ENCODE measurements at places on chromosomes 3 and 15.

DNA sequence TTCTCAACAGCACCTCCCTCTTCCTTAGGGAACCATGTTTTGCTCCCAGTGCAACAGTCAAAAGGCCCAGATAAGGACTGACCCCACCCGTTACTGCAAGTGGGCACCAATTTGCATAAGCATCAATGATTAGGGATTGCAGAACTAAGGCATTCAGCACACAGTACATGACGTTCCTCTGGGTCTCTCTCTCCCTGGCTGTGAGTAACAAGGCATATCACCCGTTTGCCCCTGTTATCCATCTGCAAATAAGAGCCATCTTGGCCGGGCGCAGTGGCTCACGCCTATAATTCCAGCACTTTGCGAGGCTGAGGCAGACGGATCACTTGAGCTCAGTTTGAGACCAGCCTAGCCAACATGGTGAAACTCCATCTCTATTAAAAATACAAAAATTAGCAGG lies 18.8 kb downstream of the MAGI1 start:
- no peak for DNase-seq

DNA sequence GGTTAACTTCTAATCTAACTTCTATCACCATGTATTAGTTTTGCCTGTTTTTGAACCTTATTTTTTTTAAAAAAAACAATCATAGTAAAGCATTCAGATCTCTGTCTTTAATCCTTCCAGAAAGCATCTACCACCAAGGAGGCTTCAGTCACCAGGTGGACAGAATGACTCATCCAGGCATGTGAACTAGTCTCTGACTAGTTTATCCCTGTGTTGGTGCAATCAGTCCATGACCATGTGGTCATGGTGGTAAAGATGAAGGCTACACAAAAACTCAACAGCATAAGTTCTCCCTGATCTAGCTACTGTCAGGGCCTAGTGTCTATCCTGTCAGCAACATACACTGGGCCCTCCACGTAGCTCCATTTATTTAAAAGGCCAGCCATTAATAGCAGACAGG lies 750.6 kb downstream of the AGBL1 start:
- no peak for DNase-seq

DNA sequence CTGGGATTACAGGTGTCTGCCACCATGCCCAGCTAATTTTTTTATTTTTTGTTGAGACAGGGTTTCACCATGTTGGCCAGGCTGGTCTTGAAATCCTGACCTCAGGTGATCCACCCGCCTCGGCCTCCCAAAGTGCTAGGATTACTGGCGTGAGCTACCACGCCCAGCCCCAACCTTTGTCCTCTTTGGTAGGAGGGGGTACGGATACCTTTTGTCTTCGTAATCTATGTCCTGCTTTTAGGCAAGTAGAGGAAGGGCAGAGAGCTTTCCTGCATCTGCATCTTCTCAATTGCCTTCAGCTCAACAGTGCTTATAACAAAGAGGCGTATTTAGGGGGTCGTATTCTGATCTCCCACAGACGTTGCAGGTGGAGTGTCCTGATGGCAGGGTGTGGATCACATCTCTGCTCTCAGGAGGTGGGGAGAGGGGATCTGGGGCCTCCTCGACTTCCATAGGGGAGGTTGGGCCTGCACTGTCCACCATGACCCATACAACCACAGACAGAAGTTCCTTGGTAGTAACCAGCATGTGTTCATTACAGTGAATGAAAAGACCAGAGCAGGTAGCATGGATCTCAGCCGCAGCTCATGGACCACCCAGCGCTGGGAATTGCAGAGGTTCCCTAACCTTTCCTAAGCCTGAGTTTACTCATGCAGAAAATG lies 21.4 kb upstream of the KCTD6 start:
- no peak for DNase-seq

GRCh38 chr3:43286841-43287499 lies 630 bp downstream of the SNRK start:
- DNase-seq = no peak

DNA sequence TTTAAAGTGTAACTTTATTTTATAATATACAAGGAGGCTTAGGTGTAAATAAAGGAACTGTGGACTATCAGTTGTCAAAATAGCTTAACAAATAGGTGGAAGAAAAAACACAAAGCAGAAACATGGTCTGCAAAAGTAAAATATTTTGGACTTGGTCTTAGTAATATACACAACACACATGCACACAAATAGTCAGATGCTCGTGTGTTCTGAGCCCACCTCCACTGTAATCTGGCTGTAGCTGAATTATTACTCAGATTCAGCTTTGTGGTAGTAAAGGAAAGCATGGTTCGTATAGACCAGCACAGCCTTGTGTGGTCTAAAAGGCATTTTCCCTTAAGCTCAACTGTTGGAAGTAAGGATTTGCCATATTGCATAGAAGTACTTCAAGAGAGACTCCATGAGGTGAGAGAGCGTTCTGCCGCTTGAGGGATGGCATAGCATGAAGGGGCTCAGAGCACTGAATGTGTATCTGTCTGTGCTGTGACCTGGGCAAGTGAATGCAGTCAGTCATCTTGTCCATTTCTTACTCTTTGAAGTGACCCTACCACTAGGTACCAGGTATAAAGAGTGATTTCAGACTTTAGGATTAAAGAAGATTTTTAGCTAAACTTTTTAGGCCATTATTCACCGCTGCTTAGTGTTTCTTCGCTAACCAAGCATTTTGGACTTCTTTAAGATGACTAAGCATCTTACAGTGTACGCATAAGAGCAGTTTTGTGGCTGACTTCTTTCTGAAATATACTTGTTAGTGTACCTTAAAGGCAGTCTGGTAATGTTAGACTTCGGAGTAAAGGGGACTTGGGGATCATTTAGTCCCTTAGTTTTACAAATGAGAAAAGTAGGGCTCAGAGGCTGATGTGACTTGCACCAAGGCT lies 15.2 kb downstream of the TPM1 start:
- DNase-seq = no peak

GRCh38 chr3:170962411-170962810 lies 54.0 kb upstream of the EIF5A2 start:
- no peak for DNase-seq

- no peak for DNase-seq
Observed at GRCh38 chr3:54243056-54243931, 120.9 kb downstream of the CACNA2D3 start.

- no peak for DNase-seq
Observed at GRCh38 chr3:164320962-164321361, 757.3 kb downstream of the SI start.

GRCh38 chr3:47163169-47164006 lies 525 bp downstream of the SETD2 start:
- DNase-seq = peak; percentile 18

DNA sequence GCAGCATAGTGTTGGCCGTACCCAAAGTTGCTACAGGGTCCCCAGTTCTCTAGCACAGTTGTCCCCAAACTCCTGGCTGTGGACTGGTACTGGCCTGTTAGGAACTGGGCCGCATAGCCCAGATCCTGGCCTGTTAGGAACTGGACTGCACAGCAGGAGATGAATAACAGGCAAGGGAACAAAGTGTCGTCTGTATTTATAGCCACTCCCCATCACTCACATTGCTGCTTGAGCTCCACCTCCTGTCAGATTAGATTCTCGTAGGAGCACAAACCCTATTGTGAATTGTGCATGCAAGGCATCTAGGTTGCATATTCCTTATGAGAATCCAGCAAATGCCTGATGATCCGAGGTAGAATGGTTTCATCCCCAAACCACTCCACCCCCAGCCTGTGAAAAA lies 604.0 kb upstream of the LMCD1 start:
- DNase-seq = no peak

DNA sequence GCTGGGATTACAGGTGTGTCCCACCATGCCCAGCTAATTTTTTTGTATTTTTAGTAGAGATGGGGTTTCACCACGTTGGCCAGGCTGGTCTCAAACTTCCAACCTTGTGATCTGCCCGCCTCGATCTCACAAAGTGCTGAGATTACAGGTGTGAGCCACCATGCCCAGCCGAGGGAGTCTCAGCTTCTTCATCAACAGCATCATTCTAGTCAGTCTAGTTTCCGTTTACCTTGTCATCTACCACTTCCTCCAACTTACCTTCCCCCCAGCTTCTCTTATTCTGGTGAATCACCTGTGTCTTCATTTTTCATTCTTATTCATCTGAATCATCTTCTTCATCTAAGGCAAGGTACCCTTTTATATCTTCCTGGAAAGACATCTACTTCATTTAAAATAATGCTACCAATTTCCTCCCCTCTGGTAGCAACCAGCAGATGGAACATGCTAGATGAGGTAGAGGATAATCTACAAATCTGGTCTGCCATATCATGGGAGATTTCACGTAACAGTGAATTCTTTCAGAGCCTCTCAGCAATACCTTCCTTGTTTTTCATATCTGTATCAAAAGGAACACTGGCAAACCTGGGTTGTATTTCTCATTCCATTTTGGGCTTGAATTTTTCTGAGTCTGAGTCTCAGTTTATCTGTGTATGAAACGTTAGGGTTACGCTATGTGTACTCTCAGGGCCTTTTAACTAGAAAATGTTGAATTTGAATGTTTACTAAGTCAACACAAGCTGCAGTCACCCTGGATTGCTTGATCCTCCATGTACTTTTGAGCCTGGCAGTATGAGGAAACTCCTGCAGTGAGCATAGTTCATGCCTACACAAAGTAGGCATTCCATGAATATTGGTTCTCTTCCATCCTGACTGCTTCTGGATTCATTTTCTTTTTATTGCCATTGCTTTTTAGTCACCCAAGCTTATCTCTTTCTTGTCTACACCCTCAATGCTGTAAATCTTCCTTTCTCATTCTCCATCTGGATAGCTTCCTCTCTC lies 16.8 kb downstream of the LPP start:
- DNase-seq = no peak

GRCh38 chr15:70437882-70438451 lies 325.4 kb downstream of the UACA start:
- DNase-seq = no peak

- DNase-seq = no peak
Observed at GRCh38 chr3:56810577-56811545, 9.1 kb upstream of the ARHGEF3 start.

- DNase-seq = no peak
Observed at GRCh38 chr15:96695426-96695825, 364.9 kb downstream of the NR2F2 start.

DNA sequence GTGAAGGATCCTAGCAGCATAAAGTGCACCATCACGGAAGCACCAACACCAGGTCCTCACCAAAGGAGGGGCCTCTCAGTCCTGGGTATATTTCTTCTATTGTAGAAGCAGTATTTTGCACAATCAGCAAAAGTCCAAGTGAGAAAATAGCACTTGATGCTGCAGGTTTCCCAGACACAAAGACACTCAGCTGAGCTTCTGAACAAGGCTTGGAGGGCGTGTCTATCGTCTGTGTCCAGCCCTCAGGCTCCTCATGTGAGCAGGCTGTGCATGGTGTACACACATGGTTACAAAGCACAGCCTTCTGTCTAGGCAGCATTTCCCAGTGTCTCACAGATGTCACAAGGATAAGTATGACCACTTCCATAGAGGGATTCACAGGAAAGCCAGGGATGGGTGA lies 98.3 kb upstream of the SPATA12 start:
- DNase-seq = no peak

DNA sequence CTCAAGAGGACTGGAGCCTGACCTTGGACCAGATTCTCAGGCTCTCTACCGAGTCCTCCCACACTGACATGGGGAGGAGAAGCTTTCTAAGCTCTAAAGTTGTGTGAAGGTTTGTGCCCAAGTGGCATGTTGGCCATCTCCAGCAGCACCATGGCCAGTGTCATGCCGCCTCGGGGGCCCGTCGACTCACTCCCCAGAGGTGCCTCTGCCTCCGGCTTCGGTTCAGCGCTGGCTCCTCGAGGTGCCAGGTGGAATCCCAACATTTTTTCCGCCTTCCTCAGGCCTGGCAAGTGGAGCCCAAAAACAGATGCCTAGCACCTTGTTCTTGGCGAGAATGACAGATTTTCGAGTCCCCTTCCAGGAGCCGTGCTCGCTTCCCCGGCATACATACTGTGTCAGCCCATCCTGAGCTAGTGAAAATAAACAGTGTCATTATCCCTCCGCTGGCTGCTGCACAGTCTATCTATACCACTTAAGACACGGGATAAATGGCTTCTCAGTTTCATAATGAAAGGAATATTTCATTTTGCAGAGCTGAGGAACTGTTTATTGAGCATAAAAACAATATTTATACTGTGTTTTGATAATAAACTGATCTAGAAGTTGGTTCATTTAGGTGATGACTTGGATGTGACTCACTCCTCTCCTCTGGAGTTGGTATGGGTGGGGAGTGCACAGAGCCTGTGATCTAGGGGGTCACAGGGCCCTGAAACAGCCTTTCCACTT lies 328.5 kb upstream of the TLE3 start:
- DNase-seq = no peak

GRCh38 chr15:68268405-68268804 lies 9.1 kb upstream of the FEM1B start:
- no peak for DNase-seq

DNA sequence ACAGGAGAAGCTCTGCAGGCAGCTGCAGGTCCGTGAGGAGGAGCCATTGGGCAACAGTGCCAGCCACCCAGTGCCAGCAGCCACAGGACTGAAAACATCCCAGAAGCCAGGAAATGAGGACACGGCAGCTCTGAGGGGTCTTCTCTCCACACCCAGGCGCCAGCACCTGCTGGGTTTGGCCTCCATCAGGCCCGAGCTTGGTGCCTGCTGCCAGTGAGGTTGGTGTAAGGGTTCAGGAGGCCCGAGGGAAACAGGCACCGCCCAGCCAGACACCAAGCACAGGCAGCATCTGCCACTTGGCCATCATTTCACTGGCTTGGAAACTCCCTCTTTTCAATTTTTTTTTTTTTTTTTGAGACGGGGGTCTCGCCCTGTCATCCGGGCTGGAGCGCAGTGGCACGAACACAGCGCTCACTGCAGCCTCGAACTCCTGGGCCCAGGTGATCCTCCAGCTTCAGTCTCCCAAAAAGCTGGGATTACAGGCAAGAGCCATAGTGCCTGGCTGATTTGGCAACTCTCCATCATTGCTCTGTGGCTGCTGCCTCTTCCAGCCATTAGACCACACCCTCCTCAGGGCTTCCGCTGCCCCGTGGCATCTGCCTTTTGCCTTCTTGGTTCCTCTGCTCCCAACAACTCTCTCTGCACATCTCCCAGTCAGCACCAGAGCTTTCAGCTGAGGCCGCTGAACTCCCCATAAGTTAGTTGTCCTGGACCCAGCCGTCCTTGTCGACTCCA lies 1.5 kb upstream of the ITIH3 start:
- no peak for DNase-seq

GRCh38 chr3:116046350-116046749 lies 398.9 kb downstream of the LSAMP start:
- no peak for DNase-seq

GRCh38 chr15:75178938-75179745 lies 22.5 kb upstream of the C15orf39 start:
- DNase-seq = no peak

- no peak for DNase-seq
Observed at GRCh38 chr15:63083044-63083443, 38.6 kb upstream of the LACTB start.

- no peak for DNase-seq
Observed at GRCh38 chr3:145899241-145899640, 261.7 kb downstream of the PLOD2 start.

GRCh38 chr3:182716114-182716688 lies 77.1 kb upstream of the ATP11B start:
- DNase-seq = no peak

DNA sequence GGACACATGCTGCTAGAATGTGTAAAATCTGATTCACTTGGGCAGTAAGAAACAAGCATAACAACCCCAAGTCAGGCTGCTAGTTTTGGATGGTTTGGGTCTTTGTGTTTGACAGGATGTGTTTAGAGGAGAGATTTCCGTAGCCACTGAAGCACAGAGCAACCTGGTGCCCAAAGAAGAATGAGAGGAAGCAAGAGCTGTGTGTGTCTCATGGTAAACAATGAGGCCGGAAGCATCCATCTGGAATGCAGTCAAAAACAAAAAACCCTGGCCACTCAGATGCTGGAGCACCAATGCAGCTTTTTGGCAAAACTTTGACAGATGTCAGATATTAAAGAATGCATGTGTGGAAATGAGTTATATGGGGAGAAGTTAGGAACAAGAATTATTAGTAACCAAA lies 39.4 kb upstream of the SNRK start:
- no peak for DNase-seq
